ENCODE measurements at places on chromosomes 6 and 20.

DNA sequence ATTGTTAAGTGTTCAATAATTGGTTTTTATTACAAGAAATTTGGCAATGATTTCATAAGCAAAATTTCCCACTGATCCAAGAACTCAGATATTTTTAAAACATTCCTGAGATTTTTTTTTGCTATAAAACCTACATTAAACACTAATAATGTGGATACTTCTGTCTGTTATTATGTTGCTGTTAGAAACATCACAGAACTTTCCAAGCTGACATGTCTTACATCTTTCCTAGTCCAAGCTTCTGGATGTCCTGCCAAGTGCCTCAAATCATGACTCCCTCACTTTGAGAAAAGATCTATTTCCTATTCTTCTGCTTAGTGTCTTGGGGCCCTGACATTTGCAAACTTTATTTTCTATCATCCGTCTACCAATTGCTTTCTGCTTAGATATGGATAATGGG is 110.8 kb downstream of the RFPL4B start:
- no peak for DNase-seq

- DNase-seq, result no peak
Measured at GRCh38 chr6:83138118-83138722, 54.8 kb downstream of the PGM3 start.

DNA sequence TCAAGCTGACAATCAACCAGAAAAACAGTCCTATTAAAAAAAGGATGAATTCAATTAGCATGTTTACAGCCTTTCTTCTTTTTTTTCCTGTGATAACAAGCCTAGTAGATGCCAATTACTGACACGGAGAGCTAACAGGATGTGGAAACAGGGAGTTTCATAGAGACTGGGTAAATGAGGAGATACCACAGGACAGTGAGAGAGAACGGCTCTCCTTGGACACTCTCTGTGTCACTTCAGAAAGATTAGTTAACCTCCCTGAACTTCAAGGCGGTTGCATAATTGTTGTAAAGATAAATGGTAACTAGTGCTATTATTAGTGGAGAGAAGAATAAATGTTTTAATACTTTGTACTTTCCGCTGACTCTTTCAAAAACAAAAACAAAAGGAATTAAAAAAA is 14.8 kb downstream of the SLC17A5 start:
- DNase-seq, result no peak

DNA sequence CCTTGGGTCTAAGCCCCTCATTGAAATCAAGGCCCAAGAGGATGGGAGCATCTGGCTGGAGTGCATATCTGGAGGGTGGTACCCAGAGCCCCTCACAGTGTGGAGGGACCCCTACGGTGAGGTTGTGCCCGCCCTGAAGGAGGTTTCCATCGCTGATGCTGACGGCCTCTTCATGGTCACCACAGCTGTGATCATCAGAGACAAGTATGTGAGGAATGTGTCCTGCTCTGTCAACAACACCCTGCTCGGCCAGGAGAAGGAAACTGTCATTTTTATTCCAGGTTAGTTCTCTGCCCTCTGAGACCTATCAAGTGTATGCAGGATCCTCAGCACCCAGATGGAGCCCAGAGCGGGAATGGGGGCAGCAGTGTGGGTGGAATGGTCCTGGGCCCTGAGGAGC is 5.1 kb downstream of the BTN2A2 start:
- DNase-seq, result no peak

GRCh38 chr20:21693322-21693721 is 12.1 kb upstream of the PAX1 start:
- no peak for DNase-seq

DNA sequence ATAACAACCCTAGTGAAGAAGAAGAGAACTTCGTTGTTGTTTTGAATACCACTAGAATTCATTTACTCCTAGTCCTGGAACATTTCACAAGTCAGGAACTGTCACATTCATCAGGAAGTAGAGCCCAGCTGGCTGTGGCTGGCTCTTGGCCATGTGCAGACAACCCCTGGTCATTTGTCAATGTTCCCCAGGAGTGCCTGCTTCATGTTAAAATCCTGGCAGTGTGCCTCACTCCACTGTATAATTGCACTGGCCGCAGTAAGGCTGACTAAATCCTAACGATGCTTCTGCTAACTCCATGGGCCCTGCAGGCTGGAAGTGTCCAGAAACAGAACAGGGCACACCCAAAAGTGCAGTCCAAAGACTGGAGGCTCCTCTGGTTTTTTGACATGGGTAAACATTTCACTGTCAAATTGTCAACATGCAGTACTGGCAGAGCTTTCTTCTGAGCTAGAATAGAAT is 41.5 kb upstream of the ADGRF1 start:
- peak; percentile 66 for DNase-seq

DNA sequence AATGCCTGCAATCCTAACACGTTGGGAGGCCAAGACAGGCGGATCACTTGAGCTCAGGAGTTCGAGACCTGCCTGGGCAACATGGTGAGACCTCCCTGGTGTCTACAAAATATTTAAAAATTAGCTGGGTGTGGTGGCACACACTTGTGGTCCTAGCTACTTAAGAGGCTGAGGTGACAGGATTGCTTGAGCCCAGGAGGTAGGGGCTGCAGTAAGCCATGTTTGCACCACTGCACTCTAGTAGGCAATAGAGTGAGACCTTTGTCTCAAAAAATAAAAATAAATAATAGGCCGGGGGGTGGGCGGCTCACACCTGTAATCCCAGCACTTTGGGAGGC is 18.3 kb upstream of the RIPOR3 start:
- no peak for DNase-seq

GRCh38 chr6:89432875-89433251 is at the start of gene ANKRD6:
TSS of gene ANKRD6 (plus strand) at chr6:89433152. CDS start at chr6:89566977, 133,825 bp downstream.
- peak; percentile 83 for DNase-seq

GRCh38 chr20:22795871-22796270 is 211.5 kb upstream of the FOXA2 start:
- no peak for DNase-seq

DNA sequence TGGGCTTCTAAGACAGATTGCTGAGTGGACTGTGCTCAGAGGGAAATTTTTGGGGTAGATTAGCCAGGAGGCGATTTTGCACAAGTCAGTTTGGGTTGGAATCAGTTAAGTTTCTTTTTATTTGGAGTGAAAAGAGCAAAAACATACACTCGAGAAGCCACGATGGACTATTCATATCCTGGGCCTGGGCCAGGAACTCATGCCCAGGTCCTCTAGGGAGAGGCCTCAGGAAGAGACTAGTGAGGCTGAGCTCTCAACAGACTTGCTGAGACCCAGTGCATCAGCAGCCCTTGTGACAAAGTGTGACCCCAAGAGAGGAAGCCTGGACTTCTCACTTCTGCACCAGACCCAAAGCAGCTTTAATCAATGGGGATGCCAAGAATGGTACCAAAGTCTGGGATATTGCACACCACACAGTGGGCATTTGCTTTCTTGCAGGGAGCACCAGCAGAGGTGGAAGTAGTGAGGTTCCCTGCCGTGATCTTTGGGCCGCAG is 61.6 kb upstream of the MAFB start:
- no peak for DNase-seq

DNA sequence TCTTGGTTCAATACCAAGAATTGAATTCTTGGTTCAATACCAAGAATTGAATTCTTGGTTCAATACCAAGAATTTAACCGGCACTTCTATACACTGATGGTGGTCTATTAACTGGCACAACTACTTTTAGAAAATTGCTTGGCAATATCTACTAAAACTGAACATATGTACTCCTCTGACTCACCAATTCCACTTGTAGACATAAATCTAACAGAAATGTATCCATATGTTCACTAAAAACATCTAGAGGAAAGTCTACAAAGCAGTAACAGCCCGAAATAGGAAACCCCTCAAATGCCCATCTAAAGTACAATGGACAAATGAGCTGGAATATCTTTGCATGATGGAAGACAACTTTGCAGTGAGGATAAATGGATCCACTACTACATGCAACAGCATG is 71.9 kb downstream of the KIF16B start:
- DNase-seq, result no peak

- no peak for DNase-seq
Measured at GRCh38 chr6:42502127-42502526, 50.4 kb upstream of the TRERF1 start.

GRCh38 chr6:86153521-86153920 is 510.8 kb upstream of the SYNCRIP start:
- DNase-seq, result no peak

DNA sequence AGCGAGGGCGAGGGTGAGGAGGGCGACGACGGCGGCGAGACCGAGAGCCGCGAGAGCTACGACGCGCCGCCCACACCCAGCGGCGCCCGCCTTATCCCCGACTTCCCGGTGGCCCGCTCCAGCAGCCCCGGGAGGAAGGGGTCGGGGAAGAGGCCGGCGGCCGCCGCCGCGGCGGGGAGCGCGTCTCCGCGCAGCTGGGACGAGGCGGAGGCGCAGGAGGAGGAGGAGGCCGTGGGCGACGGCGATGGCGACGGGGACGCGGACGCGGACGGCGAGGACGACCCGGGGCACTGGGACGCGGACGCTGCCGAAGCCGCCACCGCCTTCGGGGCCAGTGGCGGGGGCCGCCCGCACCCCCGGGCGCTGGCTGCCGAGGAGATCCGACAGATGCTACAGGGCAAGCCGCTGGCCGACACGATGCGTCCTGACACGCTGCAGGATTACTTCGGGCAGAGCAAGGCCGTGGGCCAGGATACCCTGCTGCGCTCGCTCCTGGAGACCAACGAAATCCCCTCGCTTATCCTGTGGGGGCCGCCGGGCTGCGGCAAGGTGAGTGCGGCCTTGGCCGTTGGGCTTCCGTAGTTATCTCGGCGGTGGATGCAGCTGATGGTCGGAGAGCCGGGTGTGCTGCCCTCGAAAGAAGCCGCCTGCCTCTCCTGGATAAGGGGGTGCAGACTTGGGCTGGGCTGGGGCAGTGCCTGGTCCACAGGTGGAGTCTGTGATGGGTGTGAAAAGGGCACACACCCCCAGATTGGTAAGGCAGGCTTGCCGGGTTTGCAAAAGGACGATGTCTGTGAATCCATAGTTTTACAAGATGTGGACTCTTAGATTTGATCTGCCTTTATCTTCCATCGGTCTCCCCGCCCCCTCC is 938 bp downstream of the WRNIP1 start:
- DNase-seq, result peak; percentile 73

- no peak for DNase-seq
Measured at GRCh38 chr20:51500311-51500710, 42.2 kb downstream of the NFATC2 start.
